Stimulated activated CD4-positive, alpha-beta T cell treated with anti-CD3 and anti-CD28 coated beads, Interleukin-12 subunit alpha, Interleukin-12 subunit beta, amount 100 ng/mL, for 48 hours (primary cell): ENCODE measurements at places on chromosomes 1 and 21.

- no peak for DNase-seq
These were observed 3.8 kb downstream of the ZNF644 start for GRCh38 chr1:91018006-91018405.

DNA sequence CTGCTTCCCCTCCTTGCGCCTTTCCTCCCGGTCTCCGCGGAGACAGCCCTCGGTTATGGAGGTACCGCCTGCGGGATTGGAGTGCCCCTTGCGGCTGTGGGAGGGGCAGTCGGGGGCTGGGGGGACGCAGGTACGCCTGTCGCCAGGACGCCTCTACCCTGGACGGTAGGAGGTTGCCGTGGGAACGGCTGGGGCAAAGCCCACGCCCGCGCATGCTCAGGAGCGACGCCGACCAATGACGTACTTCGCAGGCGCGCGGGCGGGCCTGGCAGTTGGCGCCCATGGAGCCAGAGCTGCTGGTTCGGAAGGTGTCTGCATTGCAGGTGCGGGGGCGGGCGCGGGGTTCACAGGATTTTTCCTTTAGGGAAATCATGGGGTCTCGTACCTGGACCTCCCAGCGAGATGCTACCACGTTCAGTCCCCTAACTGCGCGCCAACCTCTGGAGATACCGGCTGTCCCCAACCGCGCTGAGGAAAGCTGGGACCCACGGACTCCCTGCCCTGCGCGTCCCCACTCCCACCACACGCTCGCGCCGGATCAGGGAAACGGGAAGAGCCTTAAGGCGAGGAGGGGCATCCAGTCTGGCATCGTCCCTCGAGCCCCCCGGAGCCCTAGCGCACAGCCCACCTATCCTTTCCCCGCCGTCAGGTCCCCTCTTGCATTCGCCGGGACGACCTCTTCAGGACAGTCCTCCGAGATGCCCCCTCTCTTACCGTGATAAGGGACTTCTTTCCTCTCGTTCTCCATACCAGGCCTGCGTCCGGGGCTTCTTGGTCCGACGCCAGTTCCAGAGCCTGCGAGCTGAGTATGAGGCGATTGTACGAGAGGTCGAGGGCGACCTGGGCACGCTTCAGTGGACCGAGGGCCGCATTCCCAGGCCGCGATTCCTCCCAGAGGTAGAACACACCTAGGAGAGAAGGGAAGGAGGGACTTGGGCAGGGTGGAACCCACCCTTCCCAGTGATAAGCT, at the start of gene IQCC:
TSS of gene IQCC (plus strand) at position 271 of the 970 bp plus-strand sequence. CDS start at position 282, 11 bp downstream.
- DNase-seq = peak; percentile 72

GRCh38 chr21:20040768-20041167, 957.4 kb upstream of the NCAM2 start:
- DNase-seq = no peak

- no peak for DNase-seq
These were observed 57.4 kb upstream of the NR5A2 start for GRCh38 chr1:199970125-199970524.

DNA sequence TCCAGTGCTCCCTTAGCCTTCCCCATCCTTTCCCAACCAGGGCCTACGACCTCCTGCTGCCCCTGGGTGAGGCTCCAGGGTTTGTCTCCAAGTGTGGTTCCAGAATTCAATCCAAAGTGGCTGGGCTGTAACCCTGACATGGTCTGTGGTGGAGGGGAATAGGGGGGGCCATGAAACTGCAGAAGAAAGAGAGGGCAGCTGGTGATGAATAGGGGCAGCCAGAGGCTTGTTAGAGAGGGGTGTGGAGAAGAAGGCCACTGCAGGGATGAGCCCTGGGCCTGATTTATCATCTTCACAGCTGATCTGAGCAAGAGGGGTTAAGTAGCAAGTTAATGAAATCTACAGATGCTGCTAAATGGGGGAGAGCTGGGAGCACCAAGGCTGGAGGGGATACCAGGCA, 12.9 kb upstream of the ERI3 start:
- no peak for DNase-seq

GRCh38 chr1:223087291-223088255, 55.5 kb downstream of the TLR5 start:
- DNase-seq = no peak

DNA sequence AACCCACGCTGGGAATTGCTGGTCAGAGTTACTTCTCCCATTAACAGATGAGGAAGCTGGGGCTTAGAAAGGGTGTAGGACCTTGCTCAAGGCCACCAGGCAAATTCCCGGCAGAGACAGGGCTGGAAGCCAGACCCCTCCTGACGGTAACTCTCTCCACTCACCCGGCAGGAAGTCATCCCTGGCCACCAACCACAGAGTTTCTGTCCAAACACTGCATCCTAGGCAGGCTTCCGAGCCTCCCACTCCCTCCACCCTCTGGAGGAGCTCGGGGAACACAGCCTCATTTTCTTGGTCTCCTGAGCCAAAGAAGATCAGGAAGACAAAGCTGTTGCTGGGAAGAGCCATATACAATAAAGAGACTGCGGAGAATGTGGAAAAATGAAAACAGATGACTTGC, 25.0 kb upstream of the ZNF436 start:
- DNase-seq = no peak

- DNase-seq = no peak
These were observed 134.5 kb upstream of the PKN2 start for GRCh38 chr1:88549536-88549935.

DNA sequence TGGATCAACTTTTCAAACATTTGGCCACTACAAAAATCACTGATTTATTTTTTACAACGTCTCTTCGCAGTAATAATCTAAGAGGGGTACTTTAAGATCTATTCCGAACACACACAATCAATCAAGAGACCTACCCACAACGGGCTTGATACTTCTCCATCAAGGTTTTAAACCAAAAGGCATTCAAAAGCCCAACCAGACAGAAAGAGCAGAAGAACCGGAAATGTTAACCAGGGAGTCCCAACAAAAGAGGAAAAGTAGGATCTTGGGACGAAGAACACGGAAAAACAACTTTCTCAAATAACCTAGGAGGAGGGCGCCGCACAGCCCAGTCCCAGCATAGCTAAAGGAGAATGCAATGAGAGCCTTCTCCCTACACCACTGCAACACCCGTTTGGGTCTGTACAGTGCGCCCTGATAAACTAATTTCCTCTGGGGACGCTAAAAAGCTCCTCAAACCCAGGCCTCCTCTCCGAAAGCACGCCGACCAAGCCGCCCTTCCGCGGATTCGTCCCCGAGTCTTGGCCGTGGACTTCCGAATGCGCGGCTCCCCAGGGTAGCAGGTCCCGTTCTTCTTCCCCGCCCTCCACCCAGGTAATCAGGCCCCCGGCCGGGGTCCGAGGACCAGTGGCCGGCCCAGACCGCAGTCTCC, 623 bp downstream of the RPL22 start:
- no peak for DNase-seq

GRCh38 chr1:171834821-171835220, 6.5 kb upstream of the DNM3 start:
- no peak for DNase-seq

- DNase-seq = no peak
These were observed 12.0 kb downstream of the FHAD1 start for GRCh38 chr1:15258833-15259621.

- no peak for DNase-seq
These were observed 142.9 kb downstream of the SLC45A1 start for GRCh38 chr1:8460784-8461183.

GRCh38 chr1:202642619-202643291, 67.5 kb downstream of the SYT2 start:
- DNase-seq = no peak

DNA sequence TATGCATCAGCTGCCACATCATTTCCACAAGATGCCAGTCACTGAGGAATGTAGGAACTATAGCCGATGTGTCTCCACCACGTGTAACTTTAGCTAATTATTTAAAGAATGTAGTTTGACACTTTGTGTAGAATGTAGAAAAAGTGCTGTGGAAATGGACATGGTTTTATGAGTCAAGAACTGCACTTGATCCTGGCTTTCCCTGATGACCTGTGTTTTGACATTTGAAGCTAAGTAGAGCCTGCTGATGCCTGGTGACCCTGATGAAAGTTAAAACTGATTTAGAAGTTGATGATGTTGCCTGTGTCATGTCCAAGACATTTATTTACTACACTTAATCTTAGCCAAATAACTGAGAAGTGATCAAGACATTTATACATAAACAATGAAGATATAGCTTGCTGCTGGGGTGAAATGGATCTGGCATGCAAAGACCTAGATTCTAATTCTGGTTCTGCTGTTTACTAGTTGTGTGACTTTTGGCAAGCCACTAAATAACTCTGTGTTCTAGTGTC, 4.4 kb upstream of the OSBPL9 start:
- no peak for DNase-seq

DNA sequence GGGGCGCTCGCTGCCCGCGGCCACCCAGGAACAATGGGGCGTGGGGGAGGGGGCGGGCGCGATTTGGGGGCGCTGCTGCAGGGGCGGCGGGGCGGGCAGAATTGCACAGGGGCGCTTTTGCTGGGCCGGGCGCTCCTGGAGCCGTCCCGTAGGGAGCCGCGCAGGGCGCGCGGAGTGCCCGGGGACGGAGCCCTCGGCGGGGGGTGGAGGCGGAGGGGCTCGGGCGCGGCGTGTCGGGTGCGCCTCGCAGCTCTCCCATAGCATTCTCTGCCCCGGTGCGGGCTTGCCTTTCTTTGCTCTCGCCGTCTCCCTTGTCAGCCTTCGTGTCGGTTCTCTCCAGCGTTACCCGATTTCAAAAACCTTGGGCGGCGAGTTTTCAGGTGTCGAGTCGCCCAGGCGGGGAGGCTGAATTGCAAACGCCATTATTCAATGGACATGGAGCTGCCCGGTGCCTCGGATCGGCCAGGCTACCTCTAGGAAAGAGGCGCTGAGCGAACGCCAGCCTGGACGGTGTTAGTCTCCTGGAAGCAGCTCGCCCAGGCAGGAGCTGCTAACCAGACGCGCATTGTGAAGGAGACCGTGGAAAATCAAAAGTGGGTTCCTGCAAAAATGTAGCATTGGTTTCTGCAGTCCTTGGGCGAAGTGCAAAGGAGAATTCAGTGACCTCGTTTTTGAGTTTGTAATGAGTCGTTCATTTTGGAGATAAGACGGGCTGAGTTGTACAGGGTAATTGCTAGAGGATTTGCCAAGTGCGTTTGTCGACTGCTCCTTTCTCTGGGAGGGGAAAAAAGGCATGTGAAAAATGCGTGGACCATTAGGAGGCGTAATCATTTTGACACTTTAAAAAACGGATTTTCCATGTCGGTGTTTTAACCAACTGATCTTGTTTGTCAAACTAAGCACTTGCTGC, 626 bp downstream of the CXADR start:
- DNase-seq = no peak

GRCh38 chr1:217369996-217370551, 260.8 kb downstream of the GPATCH2 start:
- no peak for DNase-seq

GRCh38 chr1:42945164-42945563, 13.5 kb downstream of the SLC2A1 start:
- no peak for DNase-seq

GRCh38 chr1:218463194-218464156, 118.3 kb downstream of the TGFB2 start:
- no peak for DNase-seq

GRCh38 chr1:183567584-183567983, 22.7 kb downstream of the NCF2 start:
- DNase-seq = no peak

DNA sequence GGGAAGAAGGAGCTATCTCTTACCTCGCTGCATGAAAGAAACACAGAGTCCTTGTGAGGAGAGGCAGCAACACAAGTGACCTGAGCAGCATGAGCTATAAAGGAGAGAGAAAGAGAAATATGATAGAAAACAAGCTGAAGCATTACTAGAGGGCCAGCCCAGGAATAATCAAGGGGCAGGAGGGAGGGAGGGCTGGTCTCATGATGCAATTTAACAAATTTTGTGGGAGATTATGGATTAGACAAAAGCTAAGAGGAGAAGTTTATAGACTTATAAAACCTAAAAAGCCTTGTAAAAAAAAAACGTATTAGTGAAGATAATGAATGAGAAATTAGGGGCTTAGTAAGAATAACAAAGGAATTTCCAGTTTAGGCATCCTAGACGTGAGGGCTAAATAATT, 5.0 kb downstream of the WDR77 start:
- DNase-seq = no peak

- no peak for DNase-seq
These were observed 21.4 kb downstream of the PRRC2C start for GRCh38 chr1:171506525-171507304.

GRCh38 chr1:31027693-31028526, 37.6 kb downstream of the PUM1 start:
- DNase-seq = no peak

DNA sequence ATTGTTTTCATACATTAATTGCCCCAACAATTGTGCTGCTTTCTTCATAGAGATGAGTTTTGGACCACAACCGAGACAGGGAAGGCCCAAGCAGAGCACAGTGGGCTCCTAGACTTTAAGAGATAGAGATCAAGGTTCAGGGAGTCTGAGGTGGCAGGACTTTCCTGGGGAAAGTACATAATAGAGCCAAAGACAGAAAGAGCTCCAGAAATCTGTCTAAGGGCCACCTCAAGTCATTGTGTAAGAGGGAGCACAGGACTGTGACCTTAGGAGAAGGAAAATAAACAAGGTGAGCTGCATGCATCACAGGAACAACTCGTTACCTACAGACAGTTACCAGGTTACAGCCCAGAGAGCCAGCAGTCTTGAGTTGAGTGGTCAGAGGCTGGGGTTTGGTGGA, 41.3 kb upstream of the CR2 start:
- no peak for DNase-seq

DNA sequence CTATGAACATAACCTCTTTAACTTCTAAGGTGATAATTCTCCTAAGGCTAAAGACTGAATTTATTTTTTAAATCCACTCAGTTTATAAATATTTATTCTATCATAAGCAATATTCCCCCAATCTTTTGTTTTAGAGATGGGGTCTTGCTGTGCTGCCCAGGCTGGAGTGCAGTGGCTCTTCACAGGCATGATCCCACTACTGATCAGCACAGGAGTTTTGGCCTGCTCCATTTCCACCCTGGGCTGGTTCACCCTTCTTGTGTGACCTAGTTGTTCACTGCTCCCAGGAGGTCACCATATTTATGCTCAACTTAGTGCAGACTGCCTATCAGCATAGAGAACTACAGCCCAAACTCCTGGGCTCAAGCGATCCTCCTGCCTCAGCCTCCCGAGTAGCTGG, 38.6 kb downstream of the LPGAT1 start:
- no peak for DNase-seq

- no peak for DNase-seq
These were observed 263.8 kb downstream of the PTPRC start for GRCh38 chr1:198902655-198903054.

GRCh38 chr21:45179568-45180245, 105.3 kb downstream of the ADARB1 start:
- DNase-seq = no peak

DNA sequence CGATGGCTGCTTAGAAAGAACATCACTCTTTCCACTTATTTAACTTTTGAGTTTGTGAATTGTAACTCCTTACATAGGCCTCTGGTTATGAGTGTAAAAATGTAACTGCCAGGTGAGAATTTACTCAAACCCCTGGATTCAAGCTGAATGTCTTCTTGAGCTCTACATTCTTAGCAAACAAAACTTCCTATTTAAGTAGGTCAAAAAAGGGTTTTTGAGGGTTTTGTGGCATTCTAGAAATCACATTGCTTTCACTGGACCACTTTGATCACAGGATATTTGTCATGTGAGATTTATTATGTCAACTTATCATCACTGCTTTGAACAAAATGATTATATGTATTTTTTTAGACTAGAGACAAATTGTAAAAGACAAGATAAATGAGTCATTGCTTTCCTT, 5.7 kb downstream of the IL23R start:
- DNase-seq = no peak
